ENCODE measurements at places on chromosomes 2 and 18.

- DNase-seq: no peak
Observed at GRCh38 chr2:3024401-3024935, 353.1 kb downstream of the EIPR1 start.

DNA sequence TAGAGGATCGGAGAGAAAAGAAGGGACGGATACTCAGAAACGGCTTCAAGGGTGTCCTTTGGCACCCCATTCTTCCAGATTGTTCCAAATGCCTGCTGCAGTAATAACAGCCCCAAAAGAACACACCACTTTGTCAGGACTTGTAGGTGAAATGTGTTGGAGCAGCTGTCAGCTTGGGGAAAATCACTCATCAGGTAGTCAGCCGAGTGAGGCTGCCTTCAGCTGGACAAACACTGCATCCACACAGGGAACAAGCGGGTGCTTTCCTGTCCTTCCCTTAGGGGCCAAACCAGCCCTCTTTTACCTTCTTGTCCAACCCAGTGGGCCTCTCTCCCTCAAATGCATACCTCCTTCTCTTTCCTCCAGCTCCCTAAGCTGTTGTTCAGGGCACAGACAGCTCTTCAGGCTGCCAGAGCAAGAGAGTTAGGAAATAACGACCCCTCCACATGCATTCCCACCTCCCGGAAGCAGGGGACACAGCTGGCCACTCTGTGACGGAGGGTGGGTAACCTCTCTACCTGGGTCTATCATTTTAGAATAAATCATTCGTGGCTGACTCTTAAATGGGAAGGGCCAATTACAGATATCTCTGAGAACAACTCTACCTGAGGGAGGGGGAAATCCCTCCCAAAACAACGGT, 48.1 kb downstream of the BCL11A start:
- no peak for DNase-seq

GRCh38 chr2:112048236-112048592, 6.9 kb upstream of the TMEM87B start:
- no peak for DNase-seq

DNA sequence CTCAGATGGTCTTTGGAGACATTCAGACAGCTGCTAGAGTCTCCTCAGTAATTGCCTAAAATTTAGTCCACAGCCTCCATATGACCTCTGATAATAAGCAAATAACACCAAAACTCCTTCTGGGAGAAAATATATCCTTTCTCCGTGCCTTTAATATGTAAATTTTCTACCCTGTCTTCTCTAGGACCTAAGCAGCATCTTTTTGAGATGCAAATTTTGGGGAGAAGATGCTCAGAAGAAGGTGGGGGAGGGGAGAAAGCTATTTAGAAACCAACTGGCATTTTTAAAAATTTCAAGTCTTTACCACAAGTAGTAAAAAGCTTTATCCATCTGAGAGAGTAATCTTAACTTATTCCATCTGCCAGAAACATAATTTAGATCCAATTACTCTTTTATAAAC, 120.4 kb upstream of the MSH6 start:
- no peak for DNase-seq
